ENCODE measurements at places on chromosomes 6 and 20. TPM values are rescaled to one million over a fixed set of nuclear protein-coding genes. Genes with fewer than 3 reads are reported as not detected.

FOXQ1 gene
- not detected for total RNA-seq

TRIM40 gene
- total RNA-seq: not detected

DEFB128 gene
- not detected for total RNA-seq

OPN5 gene
- total RNA-seq: not detected

RPP21 gene
- total RNA-seq: 28.9 TPM

PRRT1 gene
- total RNA-seq: not detected

AKIRIN2 gene
- total RNA-seq: 10.8 TPM

HLA-DOB gene
- total RNA-seq: 0.36 TPM

GMPR gene
- 6.7 TPM for total RNA-seq

ELOVL2 gene
- 10.6 TPM for total RNA-seq

SH3BGRL2 gene
- 9.7 TPM for total RNA-seq

SLC22A1 gene
- total RNA-seq: not detected

SMOC2 gene
- not detected for total RNA-seq

BHLHE23 gene
- total RNA-seq: not detected

LYRM2 gene
- 24.0 TPM for total RNA-seq

LIN28B gene
- total RNA-seq: not detected

PBX2 gene
- total RNA-seq: 17.7 TPM

BMP6 gene
- 0.28 TPM for total RNA-seq

SLC22A2 gene
- not detected for total RNA-seq

TNF gene
- total RNA-seq: not detected

CFAP61 gene
- under 0.01 TPM for total RNA-seq

Data from IMR-90 (cell line).